ENCODE measurements at places on chromosomes 2 and 18.

DNA sequence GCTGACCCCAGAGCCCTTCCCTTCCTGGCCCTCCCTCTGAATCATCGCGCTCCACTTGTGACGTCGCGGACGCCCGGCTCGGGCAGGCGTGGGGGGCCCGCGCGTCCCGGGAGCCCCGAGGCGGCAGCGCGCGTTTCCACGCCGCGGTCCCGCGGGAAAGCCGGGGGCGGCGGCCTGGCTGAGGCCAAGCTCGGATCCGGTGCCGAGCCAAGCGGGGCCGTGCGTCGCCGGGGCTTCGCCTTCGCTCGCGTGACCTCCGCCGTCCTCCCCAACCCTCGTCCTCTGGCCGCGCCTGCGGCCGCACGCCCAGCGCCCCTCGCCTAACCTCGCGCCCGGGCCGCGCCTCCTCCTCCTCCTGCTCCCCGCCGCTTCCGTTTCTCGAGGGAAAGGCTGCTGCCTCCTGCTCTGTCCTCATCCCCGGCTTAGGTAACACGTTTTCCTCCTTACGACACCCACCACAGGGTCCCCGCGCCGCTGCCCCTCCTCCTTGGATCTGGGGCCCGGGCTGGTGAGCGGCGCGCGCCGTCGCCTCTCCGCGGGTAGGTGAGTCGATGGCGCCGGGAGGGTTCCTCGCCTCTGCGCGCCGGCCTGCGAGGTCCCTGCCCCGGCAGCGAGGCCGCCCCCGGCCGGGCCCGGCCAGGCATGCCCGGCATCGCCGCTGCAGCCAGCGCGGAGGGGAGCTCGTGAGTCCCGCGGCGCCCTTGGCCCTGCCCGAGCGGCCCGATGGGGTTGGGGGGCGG lies at the start of gene INPP1:
Gene INPP1 (plus strand): TSS at position 54 of the 740 bp plus-strand sequence. CDS start 16,514 bp downstream, outside the sequence.
- DNase-seq, result peak; percentile 44

DNA sequence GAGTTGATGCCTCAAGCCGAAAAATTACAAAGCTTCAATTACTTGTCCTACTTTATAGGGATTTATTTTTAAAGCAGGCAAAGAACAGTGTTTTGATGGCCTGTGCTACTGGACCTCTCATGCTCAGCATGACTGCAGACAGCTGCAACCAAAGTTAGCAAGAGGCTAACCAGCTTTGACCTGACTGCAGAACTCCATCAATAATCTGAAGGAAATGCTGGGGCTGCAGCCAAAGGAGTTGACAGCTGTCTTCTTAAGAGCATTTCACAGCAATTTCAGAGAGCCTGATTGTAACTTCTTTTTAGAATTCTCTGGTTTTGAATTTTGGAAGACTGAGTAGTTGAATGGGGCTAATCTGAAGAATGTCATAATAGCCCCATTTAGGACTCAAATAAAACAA lies 46.5 kb upstream of the SESTD1 start:
- DNase-seq, result no peak

GRCh38 chr2:200356321-200356720 lies 49.8 kb downstream of the SPATS2L start:
- no peak for DNase-seq

- no peak for DNase-seq
Measured at GRCh38 chr18:50832754-50833153, 12.9 kb upstream of the MRO start.

DNA sequence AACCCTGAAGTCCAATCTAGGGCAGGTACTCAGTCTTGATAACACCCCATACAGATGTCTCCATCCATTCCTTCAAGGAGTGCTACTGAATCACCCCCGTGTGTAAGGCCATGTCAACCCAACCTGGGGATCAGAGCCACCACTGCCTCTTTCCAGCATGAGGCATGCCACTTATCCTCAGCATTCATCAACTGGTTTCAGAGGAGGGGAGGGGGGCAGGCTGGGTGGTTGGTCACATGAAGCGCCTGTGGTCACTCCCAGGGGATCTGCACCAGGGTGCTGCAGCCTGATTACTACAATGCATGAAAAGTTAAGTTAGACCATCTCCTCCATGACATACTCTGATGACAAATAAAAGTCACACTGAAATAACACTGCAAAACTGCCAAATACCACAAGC lies 65.0 kb downstream of the UXS1 start:
- DNase-seq, result no peak

DNA sequence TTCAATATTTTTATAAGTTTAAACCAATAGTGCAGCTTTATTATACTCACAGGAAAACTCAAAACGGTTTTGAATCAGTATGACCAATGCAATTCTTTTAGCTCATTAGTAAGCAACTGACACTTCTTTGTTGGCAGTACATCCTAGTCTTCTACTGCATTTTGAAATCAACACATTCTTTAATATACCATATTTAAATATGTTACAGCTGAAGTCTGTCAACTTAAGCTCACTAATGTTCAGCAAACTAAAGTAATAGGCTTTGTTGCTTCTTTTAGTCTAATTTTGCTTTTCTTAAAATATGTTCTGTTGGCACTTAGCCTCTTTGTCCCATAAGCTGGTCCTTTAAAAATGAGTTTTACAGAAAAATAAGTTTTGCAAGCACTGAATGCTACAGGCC lies 55.4 kb upstream of the CCBE1 start:
- DNase-seq, result no peak

- DNase-seq, result no peak
Measured at GRCh38 chr18:79498662-79499061, 102.9 kb downstream of the NFATC1 start.
